ENCODE measurements at places on chromosomes 2 and 18.

- DNase-seq: no peak
Observed at GRCh38 chr2:222752746-222753145, 81.3 kb downstream of the MOGAT1 start.

- no peak for DNase-seq
Observed at GRCh38 chr2:10579441-10579840, 110.3 kb downstream of the NOL10 start.

- no peak for DNase-seq
Observed at GRCh38 chr2:140714586-140714985, 1416.2 kb downstream of the LRP1B start.

DNA sequence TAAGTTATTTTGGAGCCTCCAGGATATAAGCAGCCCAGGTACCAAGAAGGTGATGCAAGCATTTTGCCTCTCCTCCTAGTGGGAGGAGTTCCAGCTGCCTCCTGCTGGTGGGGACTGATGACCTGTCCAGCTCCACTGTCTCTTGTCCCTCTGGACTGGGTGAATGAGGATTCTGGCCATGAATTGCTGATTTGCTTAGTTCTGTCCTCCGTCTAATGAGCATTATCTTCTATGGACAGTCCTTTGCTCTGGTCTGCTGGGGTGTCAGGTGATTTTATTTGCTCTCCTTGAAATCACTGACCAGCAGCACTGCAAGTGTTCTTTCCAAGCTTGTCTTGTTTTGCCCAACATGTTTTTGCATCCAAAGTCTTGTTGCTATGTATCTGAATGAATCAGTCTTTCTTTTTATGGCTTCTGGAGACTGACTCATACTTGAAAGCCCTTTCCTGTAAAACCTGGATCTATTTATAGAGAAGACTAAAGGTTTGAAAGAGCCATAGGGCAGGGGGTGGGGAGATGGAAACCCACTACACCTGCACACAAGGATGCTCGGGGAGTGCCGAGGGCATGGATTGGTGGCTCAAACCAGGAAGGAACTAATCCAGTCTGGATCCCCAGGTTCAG, 40.5 kb upstream of the EFHD1 start:
- no peak for DNase-seq

DNA sequence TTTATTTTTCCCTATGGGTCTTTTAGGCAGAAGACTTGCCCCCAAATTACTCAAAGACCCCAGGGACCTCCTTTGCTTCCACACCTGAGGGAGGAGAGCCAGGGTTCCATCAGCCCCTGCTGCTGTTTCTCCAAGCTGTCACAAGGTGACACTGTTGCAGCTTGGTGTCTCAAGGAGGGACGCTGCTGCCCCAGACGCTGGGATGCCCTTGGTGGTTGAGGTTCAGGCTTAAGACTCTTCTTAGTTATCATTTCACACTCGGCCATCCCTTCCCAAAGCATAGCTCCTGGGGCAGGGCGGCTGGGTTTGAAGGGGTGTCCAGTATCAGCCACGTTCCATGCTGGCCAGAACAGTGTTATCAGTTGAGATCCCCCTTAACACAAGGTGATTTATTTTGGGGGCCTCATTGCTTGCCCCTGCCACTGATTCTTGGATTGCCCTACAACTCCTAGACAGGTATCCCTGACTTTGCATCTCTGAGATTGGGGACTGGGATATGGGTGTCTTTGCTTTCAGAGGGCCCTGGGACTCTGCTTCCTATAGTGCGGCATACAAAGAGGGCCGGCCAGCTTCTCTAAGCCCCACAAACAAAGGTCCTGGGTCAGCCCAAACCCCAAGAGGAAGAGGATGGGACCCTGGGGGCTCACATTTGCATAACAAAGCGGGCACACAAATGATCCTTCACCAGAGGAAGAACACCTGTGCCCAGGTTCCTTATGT, 22.7 kb downstream of the GPR55 start:
- DNase-seq: peak; percentile 59

DNA sequence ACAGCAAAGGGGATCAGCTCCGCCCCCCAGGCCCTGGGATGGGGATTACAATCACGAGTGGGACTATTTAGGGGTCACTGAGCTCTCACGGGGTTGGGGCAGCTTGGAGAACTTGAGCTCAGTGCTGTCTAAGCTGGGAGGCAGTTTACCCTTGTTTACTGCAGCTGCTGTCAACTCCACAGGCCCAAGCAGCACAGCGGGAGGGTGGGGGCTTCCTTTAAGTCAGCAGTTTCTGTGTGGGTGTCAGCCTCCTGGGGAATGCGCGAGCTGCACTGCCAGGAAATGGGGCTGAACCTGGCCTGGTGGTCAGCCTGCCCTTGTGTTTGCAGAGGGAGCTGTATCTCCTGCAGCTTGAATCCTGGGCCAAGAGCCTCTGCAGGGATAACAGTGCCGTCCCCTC, 29.8 kb downstream of the TOGARAM2 start:
- DNase-seq: no peak

GRCh38 chr2:25566694-25567093, 106.7 kb downstream of the DTNB start:
- no peak for DNase-seq

- no peak for DNase-seq
Observed at GRCh38 chr2:45925636-45926366, 274.3 kb downstream of the PRKCE start.

DNA sequence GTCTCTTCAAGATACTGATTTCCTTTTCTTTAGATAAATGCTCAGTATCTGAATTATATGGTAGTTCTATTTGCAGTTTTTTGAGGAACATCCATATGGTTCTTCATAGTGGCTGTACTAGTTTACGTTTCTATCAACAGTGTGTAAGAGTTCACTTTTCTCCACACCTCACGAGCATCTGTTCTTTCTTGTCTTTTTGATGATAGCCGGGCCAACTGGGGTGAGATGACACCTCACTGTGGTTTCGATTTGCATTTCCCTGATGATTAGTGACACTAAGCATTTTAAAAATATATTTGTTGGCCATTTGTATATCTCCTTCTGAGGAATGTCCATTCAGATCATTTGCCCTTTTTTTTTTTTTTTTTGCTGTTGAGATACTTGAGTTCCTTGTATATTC, 458.8 kb downstream of the SETBP1 start:
- DNase-seq: no peak

DNA sequence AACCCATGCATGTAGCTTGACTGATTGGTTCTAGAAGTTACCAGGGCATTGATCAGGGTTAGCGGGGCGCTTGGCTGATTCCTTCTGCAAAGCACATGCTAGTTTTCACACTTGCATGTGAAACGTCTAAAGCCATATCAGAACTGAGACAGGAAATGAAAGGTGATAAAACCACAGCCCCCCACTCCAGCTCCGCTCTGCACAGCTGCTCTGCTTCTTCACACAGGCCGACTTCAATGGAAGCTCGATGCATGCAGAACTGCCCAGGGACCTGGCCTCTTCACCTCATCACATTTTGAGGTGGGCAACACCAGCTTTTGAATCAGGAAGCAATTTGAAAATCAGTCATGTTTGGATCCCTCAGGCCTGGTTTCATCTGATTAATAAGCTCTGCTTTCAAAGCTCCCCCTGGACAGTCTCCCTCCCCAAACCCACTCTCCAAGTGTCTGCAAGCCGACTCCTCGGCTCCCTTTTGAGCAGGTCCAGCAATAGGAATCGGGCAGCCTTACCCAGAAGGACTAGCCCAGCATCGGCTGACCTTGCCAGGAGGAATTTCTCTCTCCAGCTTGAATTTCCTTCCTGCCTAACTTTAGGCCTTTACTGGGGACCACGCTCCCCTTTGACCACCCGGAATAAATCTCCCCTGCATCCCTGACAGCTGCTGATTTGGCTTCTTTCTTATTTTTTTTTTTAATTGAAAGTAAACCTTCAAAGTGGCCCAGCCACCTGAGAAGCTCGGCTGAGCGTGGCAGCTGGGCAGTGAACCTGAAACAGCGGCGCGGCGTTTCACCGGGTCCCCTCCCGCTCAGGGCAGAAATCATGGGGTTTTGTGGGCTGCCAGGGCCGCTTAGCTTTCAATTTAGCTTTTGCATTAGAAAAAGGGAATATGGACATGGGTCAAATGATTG, 31.7 kb downstream of the HRH4 start:
- DNase-seq: no peak

GRCh38 chr2:203361922-203362321, 33.7 kb downstream of the ABI2 start:
- no peak for DNase-seq

GRCh38 chr2:121667618-121668017, 18.4 kb upstream of the CLASP1 start:
- no peak for DNase-seq

DNA sequence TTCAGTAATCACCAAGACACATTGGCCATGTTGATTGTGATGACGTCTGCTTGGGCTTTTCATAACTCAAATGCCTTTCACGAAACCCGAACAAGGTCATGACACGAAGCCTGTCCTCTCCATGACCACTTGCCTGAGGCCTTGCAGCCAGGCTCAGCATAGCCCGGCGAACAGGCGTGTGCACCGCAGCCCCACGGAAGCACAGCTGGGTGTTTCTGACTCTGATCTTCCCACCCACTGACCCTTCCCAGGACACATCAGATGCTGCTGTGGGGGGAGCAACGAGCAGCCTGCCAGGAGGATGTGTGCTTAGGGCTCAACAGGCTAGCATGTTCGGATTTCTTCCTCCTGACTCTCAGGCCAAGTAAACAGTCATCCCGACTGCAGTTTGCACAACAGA, 369.4 kb upstream of the SALL3 start:
- no peak for DNase-seq

GRCh38 chr2:57278451-57278850, 768.2 kb upstream of the VRK2 start:
- DNase-seq: no peak

GRCh38 chr18:59029663-59030429, 109.8 kb upstream of the SEC11C start:
- DNase-seq: no peak

GRCh38 chr18:2883076-2883735, 36.4 kb downstream of the EMILIN2 start:
- DNase-seq: no peak

GRCh38 chr2:48080534-48081316, 174.4 kb upstream of the FBXO11 start:
- DNase-seq: no peak

GRCh38 chr2:71100195-71100964, 29.6 kb downstream of the MCEE start:
- DNase-seq: peak; percentile 53

DNA sequence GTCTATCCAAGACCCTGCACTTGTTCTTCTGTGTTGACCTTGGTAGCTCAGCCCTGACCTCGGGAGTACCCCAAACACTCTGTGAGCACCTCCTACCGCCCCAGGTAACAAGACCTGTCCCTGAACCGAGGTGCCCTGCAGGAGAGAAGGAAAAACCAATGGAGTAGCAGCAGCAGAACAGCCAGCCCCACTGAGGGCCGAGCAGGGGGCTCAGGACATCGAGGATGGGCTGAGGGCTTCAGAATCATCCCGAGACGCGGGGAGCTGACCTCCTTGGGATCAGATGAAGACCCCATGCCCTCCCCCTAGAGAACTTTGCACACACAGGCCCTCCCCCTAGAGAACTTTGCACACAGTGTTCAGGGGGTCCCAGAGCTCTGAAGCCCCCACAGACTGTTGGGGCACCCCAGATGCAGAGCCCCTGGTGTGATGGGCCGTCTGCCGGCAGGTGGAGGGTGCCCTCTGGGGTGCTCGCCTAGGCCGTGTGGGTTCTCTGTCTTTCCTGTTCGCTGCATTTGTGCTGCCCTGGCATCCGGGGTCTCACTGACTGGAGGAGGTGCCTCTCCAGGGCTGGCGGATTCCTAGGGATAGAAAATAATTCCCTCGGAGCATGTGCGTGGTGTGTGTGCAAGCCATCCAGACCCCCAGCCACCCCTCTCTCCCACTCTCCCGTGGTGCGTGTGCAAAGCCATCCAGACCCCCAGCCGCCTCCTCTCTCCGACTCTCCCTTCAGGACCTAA, 189.1 kb downstream of the TWIST2 start:
- no peak for DNase-seq

DNA sequence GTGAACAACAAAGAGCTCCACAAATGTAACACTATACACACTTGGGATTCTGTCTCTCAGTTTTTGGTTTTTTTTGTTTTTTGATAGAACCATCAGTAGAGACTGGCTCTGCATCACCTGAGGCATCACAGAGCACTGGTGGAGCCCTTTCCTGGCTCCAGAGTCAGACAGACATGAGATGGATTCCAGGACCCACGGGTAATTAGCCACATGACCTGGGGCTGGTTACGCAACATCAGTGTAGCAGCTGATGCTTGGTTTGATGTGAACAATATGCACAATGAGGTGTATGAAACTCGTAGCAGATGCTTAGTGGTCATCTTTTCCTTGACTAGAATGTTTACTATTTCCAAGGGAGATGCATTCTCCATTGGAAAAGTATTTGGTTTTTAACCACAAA, 40.7 kb downstream of the CMPK2 start:
- DNase-seq: no peak

DNA sequence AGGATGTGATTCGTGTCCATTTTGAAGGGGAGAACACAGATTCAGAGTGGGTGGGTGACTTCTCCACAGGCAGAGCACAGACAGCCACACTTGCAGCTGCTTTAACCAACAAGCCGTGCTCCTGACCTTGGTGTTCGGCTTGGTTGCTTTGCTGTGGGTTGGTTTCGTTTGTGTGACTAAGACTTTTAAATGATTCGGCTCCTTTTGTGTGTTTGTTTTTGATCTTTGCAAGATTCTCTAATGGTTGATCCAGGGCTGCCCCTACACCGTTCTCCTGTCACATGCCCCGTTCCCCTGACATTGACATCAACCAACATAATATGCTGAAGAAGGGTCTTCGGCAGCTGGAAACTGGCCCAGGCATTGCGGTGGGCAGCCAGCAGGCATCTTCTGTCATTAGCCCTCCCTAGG, 95.9 kb upstream of the MBOAT2 start:
- DNase-seq: no peak

GRCh38 chr2:200787351-200788120, 24.2 kb upstream of the BZW1 start:
- no peak for DNase-seq

GRCh38 chr2:60717691-60718090, 38.4 kb upstream of the PAPOLG start:
- no peak for DNase-seq

DNA sequence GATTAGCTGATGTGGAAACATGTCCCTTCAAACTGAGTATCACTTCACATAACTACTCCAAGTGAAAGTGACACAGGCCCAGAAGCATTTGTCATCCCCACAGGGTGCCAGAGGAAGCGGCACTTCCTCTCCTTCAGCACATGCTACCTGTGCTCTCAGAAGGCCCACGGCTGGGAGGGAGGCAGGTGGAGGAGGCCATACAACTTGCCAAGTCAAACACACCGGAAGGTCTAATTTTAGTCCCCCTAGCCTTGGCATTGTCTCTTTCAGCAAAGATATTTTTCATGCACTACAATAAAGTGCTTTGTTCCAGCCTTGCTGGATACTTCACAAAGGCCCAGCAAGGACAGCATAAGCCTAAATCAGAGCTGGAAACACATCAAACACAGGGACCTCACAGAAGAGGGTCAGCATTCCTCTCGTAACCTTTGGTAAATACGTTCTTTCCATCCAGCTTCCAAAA, 38.0 kb downstream of the VSNL1 start:
- DNase-seq: no peak

All from stimulated activated CD4-positive, alpha-beta T cell treated with anti-CD3 and anti-CD28 coated beads, TNF-alpha, amount 100 ng/mL, for 24 hours (primary cell).